ENCODE measurements at places on chromosomes 3 and 15. TPM values are rescaled to one million over a fixed set of nuclear protein-coding genes. Genes with fewer than 3 reads are reported as not detected.
A peak's percentile ranks its signal among the peaks of the same experiment; 100 is the strongest.

Gene RBP2
- polyA plus RNA-seq: 0.26 TPM

Gene IL17RD
- polyA plus RNA-seq: 26.5 TPM

Gene GHSR
- not detected for polyA plus RNA-seq

Gene SLC49A4
- 10.1 TPM for polyA plus RNA-seq

Gene TEX55
- polyA plus RNA-seq: not detected

Gene CFAP161
- polyA plus RNA-seq: not detected

Gene CORO2B
- 1.6 TPM for polyA plus RNA-seq

Gene FGF7
- polyA plus RNA-seq: 6.2 TPM

- no peak for DNase-seq
- H3K36me3 ChIP-seq: no peaks in the 10 kb centered on the region
- H3K27me3 ChIP-seq: no peaks in the 10 kb centered on the region
- no peaks in the 10 kb centered on the region for H3K4me1 ChIP-seq
- H3K27ac ChIP-seq: no peak overlapping the region
Measured at GRCh38 chr3:40891186-40891585, 308.1 kb upstream of the CTNNB1 start.

DNA sequence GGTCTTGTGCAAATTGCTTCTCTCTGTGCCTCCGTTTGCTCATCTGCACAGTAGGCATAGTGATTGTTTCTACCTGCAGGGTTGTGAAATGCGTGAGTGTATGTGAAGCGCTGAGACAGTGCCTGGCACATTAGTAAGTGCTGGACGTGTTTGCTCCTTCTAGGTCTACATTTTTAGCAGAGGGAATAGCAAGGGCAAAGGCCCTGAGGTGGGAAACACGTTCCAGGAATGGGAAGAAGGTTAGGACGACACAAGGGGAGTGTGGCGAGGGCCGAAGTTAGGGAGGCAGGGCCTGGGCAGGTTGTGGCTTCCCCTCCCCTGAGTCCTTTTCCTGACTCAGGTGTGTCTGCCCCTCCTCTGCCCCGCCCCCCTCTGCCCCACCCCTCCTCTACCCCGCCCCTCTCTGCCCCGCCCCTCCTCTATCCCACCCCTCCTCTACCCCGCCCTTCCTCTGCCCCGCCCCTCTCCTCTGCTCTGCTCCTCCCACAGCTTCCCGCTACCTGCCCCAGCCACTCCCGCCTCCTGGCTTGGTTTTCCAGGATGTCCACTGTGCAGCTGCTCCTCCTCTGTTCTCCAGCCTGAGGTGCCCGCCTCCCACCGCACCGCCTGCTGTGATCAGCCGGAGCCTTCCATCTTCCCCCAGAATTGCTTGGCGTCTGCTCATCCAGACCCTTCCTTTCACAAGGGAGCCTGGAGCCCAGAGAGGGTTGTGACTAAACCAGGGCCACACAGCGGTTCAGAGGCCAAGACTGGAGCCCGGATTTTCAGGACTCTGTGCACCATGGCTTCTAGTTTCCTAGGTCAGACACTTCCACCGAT is 31.1 kb upstream of the SMAD6 start:
- no peak for DNase-seq
- H3K36me3 ChIP-seq: no peaks in the 10 kb centered on the region
- peak overlapping the region; percentile 53 for H3K27ac ChIP-seq
- H3K4me3 ChIP-seq: no peak overlapping the region
- H3K4me1 ChIP-seq: peaks cover 17% of the 10 kb centered on the region

- H3K27ac ChIP-seq: peak overlapping the region; percentile 15
Measured at GRCh38 chr15:85620690-85621049, 174.1 kb downstream of the KLHL25 start.

DNA sequence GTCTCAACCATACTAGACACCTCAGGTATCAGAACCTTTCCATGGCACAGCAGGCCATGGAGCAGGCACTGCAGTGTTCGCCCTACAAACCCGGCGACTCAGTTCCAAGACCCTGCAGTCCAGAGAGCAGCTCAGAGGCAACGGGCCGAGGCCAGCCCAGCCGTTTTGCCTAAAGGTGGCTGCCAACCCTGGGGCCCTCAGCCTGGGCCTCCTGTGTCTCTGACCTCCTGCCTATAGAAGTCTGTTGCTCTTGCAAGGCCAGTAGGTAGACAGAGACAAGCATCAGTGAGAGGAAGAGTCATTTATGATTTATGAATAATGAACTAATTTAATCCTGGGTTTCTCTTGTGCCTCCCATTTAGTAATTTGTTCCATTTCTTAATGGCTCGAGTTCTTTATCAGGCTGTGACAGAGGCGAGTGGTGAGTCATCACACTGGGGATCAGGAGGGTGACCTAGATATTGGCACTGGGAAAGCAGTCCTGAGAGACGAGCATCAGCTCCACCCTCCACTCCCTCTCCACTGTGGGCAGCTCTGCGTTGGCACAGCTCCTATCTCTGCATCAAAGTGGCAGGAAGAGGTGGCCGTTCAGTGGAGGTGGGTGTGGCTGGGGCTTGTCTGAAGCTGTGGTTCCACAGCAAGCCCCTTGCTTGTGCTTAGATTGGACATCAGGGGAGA is 79.8 kb downstream of the ABHD5 start:
- DNase-seq: peak; percentile 41
- no peaks in the 10 kb centered on the region for H3K4me1 ChIP-seq
- no peak overlapping the region for H3K27ac ChIP-seq
- H3K27me3 ChIP-seq: no peaks in the 10 kb centered on the region
- no peaks in the 10 kb centered on the region for H3K36me3 ChIP-seq

- H3K36me3 ChIP-seq: no peaks in the 10 kb centered on the region
- H3K4me3 ChIP-seq: no peak overlapping the region
- H3K4me1 ChIP-seq: no peaks in the 10 kb centered on the region
Measured at GRCh38 chr3:131630097-131630496, 127.3 kb upstream of the MRPL3 start.

DNA sequence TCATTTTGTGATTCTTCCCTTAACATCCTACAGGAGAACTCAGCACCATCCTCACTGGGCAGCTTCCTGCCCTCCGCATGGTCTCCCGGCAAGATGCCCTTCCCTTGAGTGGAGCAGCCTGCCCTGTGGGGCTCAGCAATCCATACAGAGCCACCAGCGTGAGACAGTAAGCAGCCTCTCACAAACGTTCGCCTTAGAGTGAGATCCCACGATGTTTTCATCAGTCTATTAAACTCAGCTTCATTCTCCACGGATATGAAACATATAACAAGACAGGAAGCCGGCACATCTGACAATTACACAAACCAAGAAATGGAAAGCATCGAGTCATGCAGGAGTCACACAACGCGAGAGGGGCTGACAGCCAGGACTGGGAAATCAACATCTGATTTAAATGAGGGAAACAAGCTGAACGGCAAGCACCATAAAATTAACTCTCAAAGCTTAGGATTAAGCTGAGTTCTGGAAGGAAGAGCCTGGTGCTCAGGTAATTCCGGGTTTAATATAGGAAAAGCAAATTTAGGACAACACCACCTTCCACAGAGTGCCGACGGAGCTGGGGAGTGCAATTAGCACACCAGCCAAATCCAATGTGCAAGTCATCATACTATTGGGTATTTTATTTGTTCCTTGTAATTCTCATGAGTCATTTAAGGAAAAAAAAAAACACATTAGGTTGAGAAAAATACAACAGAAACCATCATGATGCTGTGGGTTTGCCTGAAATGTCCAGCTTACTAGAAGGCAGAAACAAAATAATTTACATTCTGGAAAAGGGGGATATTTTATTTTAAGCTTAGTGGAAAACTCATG is 272.0 kb downstream of the OCA2 start:
- no peaks in the 10 kb centered on the region for H3K36me3 ChIP-seq
- no peak overlapping the region for H3K27ac ChIP-seq
- DNase-seq: no peak
- H3K4me1 ChIP-seq: no peaks in the 10 kb centered on the region
- H3K27me3 ChIP-seq: no peaks in the 10 kb centered on the region
- H3K4me3 ChIP-seq: no peak overlapping the region

DNA sequence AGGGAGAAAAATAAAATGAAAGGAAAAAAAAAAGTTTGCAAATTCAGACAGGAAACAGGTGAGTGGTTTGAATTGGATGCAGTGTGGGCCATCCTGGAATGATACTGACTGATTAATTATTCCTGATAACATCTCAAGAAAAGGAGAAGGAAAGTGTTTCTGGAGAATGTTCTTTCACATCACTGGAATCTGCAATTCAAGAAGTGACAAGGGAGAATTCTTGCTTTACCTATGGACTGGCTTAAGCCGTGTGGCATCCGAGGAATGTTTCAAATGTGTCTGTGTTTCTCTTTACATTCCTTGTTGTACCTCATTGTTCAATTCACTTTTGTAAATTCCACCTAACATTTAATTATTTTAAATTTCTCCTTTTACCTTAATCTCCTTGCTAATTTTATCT is 465.0 kb downstream of the EPHB1 start:
- no peak overlapping the region for H3K27ac ChIP-seq
- no peaks in the 10 kb centered on the region for H3K36me3 ChIP-seq
- no peak overlapping the region for H3K4me3 ChIP-seq
- H3K4me1 ChIP-seq: no peaks in the 10 kb centered on the region
- no peaks in the 10 kb centered on the region for H3K27me3 ChIP-seq

- no peaks in the 10 kb centered on the region for H3K27me3 ChIP-seq
- no peaks in the 10 kb centered on the region for H3K4me1 ChIP-seq
- no peak overlapping the region for H3K27ac ChIP-seq
- DNase-seq: no peak
Measured at GRCh38 chr3:195319060-195319459, 48.1 kb upstream of the XXYLT1 start.

DNA sequence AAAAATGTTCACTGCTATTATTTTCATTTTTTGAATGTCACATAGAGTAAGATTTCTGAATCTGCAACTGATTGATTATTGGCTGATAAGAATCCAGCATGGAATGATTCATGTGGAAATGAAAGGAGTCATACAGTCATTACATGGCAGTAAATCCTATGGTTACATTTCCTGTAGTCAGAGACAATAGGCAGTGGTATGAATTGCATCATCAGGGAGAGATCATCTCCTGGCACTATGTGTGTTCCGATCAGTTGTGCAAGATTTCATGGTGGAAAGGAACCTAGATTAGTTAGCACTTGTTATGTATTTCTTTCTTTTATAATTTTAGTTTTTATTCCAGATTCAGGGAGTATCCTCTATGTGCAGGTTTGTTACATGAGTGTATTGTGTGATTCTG is 38.8 kb downstream of the SLC12A1 start:
- no peaks in the 10 kb centered on the region for H3K36me3 ChIP-seq
- H3K4me3 ChIP-seq: no peak overlapping the region
- no peaks in the 10 kb centered on the region for H3K27me3 ChIP-seq
- H3K4me1 ChIP-seq: no peaks in the 10 kb centered on the region

DNA sequence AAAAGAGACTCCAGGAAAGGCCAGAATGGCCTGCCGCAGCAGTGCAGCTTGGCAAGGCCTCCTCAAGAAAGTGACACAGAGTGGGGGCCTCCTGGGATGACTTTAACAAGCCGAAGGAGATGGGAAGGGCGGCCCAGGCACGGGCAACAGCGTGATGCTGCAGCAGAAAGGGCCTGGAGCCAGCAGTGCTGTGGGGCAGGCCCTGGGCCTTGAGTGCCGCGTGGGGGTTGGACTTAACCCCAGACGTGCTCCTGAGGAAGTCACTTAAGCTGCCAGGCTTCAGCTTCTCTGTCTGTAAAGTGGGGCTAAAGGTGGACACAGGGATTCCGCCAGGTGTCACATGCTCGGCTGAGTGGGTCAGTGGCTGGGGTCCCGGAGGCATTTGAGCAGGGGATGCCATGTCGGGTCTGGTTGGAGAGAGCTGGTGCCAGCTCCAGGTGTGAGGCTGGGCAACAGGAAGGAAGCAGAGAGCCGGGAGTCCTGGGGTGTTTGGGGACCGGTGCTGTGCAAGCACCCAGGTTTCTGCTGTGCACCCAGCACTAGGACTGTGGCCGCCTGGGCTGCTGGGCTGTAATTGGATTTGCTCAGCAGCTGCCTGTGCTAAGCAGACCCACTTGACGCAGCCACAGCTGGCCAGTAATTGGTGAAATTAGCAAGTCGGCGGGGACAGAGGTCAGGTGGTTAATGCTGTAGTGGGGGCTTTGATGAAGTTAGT is 7.8 kb downstream of the DNAJB8 start:
- no peak for DNase-seq
- H3K27ac ChIP-seq: no peak overlapping the region
- peaks cover 4% of the 10 kb centered on the region for H3K27me3 ChIP-seq
- H3K4me1 ChIP-seq: no peaks in the 10 kb centered on the region
- no peaks in the 10 kb centered on the region for H3K36me3 ChIP-seq

DNA sequence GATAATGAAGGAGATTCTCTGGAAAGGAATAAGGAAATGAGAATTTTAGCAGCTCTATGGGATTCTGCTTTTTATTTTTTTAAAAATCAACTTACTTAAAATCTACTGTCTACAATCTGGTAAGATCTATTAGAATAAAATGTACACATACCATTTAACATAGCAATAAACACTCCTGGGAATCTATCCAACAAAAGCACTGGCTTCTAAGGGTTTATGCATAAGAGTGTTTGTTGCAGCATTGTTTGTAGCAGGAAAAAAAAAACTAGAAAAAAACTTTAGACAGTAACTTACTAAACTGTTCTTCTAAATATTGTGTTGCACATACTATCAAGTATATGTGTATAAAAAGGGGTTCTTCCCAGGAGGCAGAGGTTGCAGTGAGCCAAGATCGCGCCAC is 15.7 kb upstream of the RBP1 start:
- H3K4me1 ChIP-seq: no peaks in the 10 kb centered on the region
- H3K27ac ChIP-seq: no peak overlapping the region
- DNase-seq: no peak
- H3K36me3 ChIP-seq: no peaks in the 10 kb centered on the region

DNA sequence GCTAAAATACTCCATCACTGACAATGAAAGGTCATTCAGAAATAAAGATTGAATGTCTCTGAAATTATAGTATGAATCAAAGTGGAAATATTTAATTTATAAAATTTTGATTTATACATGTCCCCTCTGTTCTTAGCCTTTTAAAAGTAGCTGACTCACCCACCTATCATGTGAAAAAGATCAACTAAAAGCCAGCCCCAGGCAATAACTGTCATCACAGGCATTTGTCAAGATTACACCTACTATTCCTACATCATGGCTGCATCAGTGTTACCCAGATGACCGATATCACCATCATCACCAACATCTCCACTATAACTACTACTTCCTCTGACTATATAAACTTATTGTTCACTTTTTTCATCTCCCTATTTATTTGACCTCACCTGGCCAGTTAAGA is 14.3 kb upstream of the PIK3R4 start:
- no peaks in the 10 kb centered on the region for H3K36me3 ChIP-seq
- no peak overlapping the region for H3K27ac ChIP-seq
- no peak overlapping the region for H3K4me3 ChIP-seq
- H3K27me3 ChIP-seq: no peaks in the 10 kb centered on the region
- no peaks in the 10 kb centered on the region for H3K4me1 ChIP-seq

DNA sequence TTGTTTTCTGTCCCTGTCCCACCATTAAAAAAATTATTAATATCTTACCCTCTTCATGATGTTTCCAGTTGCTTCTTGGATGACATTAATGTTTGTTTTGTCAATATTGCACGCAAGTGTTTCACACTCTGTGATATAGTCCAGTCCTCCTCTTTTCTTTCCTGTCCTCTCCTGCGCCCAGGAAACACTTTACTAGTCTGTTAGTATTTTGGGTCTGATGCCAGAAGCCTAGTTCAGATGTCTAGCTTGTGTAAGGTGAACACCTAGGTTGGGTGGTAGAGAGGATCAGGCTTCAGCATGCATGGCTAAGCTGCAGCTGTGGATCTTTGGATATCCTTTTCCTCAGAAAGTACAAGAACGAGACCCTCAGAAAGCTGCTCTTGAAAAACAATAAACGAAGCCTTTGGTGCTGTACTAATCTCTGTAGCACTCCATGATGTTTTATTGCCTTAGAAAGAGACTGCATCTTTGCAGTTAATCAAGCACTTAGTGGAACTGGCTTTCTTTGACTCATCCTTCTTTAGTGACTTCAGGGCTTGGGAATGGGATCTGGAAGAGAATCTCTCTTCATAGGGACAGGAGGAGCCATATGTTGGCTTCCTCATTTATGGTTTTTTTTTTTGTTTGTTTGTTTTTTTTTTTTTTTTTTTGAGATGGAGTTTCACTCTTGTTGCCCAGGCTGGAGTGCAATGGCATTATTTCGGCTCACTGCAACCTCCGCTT is 253.4 kb downstream of the LPP start:
- H3K4me3 ChIP-seq: no peak overlapping the region
- no peaks in the 10 kb centered on the region for H3K4me1 ChIP-seq
- no peak for DNase-seq
- H3K27me3 ChIP-seq: no peaks in the 10 kb centered on the region
